ENCODE measurements at places on chromosomes 5 and 9.

GRCh38 chr9:131019388-131020239, 10.6 kb downstream of the LAMC3 start:
- DNase-seq = no peak

- no peak for DNase-seq
These were observed 11.4 kb downstream of the MRRF start for GRCh38 chr9:122276096-122276495.

- no peak for DNase-seq
These were observed 186.8 kb upstream of the SLC27A6 start for GRCh38 chr5:128778474-128778873.

GRCh38 chr9:121711281-121711680, 59.8 kb downstream of the DAB2IP start:
- DNase-seq = no peak

DNA sequence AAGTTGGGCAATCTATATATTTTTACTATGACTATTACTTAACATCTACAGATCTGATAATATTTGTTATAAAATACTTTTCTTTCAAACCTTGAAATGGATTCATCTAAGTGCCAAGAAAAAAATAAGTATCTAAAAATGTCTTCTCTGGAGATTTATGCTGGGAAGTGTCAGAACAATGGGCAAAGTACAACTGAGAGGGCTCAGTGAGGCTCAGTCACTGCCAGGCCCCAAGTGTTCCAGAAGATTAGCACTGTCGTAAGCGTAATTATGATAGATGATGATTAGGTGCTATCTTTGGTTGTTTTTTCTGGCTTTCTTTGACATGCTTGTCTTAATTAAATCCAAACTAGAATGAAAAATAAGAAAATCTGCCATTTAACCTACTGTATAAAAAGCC, 72.2 kb upstream of the ADAMTS19 start:
- no peak for DNase-seq

- no peak for DNase-seq
These were observed 35.8 kb downstream of the FSD1L start for GRCh38 chr9:105483618-105484017.

DNA sequence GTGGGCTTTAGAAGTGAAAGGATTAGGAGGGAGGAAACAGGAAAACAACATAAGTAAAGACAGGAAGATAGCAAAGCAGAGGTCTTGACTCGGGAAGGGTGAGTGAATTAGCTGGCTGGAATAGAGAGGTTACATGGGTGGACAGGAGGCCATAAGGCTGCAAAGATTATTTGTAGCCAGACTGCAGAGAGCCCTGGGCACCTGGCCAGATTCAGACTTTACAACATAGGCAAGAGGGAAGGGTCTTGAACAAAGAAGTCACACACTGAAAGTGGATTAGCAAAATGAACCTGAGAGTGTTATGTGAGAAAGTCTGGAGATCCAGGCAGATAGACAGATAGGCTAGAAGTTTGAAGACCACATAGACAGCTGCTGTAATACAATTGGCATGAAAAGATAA, 29.7 kb upstream of the CER1 start:
- DNase-seq = no peak

- DNase-seq = no peak
These were observed 156.2 kb upstream of the ANKH start for GRCh38 chr5:15027764-15028163.

DNA sequence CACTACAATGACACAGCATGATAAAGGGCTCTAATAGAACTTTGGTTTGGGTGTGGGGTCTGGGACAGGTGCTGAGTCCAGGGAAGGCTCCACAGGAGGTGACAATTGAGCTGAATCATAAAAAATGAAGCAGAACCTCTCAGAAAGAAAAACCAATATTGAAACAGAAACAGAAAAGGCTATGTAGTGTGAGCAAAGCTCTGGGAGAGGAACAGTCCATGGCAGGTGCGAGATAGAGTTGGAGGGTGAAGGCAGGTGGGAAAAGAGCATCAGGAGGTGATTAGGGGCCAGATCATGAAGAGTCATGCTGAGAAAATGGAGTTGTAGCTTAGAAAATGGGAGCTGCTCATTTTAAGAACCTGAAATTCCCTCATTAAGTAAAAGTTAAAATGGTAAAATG, 164.9 kb downstream of the KCTD16 start:
- no peak for DNase-seq

GRCh38 chr9:22373636-22374035, 73.0 kb upstream of the DMRTA1 start:
- DNase-seq = no peak

DNA sequence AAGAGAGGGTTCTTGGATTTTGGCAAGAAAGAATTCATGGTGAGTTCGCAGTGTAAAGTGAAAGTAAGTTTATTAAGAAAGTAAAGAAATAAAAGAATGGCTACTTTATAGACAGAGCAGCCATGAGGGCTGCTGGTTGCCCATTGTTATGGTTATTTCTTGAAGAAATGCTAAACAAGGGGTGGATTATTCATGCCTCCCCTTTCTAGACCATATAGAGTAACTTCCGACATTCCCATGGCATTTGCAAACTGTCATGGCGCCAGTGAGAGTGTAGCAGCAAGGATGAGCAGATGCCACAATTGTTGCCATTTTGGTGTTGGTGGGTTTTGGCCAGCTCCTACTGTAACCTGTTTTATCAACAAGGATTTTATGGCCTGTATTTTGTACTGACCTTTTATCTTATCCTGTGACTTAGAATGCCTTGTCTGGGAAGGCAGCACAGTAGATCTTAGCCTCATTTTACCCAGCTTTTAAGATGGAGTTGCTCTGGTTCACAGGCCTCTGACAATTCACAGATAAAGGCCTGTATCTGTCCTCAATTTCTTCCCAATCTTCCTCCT, 1026.1 kb upstream of the DMAC1 start:
- DNase-seq = no peak

- DNase-seq = no peak
These were observed 711 bp downstream of the PGGT1B start for GRCh38 chr5:115262011-115262320.

GRCh38 chr9:76655121-76655541, 109.1 kb upstream of the PCA3 start:
- DNase-seq = no peak

Data from foreskin melanocyte (primary cell).